ENCODE measurements at places on chromosomes 5 and 9. TPM values are rescaled to one million over a fixed set of nuclear protein-coding genes. Genes with fewer than 3 reads are reported as not detected.

NUTM2G gene
- not detected for total RNA-seq

HRH2 gene
- 0.49 TPM for total RNA-seq

GRCh38 chr9:69136779-69137178 lies 37.3 kb upstream of the TJP2 start:
- no peak for DNase-seq

- DNase-seq: no peak
Observed at GRCh38 chr5:109407913-109408312, 1.9 kb downstream of the PJA2 start.

- DNase-seq: no peak
Observed at GRCh38 chr5:103744159-103744558, 181.6 kb upstream of the NUDT12 start.

GRCh38 chr9:98887918-98888510 lies 55.7 kb upstream of the COL15A1 start:
- no peak for DNase-seq

- no peak for DNase-seq
Observed at GRCh38 chr5:128052780-128053179, 30.8 kb upstream of the SLC12A2 start.

DNA sequence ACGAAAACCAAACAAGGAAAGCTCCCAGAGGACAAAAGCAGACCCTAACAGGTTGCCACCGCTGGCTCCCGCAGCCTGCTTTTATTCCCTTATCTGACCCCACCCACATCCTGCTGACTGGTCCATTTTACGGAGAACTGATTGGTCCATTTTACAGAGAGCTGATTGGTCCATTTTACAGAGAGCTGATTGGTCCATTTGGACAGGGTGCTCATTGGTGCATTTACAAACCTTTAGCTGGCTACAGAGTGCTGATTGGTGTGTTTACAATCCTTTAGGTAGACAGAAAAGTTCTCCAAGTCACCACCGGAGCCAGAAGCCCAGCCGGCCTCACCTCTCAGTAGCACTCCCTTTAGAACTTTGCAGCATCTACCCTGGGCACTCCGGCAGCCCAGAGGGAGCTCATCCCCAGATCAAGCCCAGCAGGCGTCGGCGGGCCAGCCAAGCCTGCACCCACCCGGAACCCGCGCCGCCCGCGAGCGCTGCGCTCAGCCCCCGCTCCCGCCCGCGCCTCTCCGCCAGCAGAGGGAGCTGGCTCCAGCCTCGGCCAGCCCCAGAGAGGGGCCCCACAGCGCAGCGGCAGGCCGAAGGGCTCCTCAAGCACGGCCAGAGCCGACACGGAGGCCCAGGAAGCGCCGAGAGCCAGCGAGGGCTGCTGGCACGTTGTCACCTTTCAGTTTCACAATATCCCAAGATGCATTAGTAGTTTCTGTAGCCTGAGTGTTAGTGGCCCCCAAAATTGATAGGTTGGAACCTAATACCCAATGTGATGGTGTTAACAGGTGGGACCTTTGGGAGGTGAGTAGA lies 35.3 kb upstream of the CLPTM1L start:
- peak; percentile 52 for DNase-seq

DNA sequence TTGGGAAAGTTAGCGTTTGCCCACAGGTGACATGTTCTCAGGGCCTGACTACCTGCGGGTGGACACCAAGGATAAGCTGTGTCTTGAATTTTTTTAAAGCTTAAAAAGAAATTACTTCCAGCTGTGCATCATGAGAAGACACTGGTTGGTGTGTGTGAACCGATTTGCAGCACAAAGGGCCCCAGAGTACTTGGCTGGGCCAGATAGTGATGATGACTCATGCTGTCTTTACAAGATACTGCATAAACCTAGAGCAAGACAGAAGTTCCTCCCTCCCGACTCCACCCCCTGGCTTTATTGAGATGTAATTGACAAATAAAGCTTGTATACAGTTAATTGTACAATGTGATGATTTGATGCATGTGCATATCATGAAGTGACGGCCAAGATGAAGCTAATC lies 212.8 kb downstream of the NXNL2 start:
- no peak for DNase-seq

GRCh38 chr5:130002183-130002582 lies 97.9 kb downstream of the CHSY3 start:
- DNase-seq: no peak

GRCh38 chr9:132703336-132703735 lies 33.1 kb downstream of the GTF3C4 start:
- no peak for DNase-seq

- DNase-seq: no peak
Observed at GRCh38 chr5:73499187-73499586, 945 bp downstream of the BTF3 start.
